ENCODE measurements at places on chromosomes 7 and 10.
A peak's percentile ranks its signal among the peaks of the same experiment; 100 is the strongest.

- no peak for DNase-seq
These were observed 11.2 kb downstream of the MUC17 start for GRCh38 chr7:101031082-101031481.

DNA sequence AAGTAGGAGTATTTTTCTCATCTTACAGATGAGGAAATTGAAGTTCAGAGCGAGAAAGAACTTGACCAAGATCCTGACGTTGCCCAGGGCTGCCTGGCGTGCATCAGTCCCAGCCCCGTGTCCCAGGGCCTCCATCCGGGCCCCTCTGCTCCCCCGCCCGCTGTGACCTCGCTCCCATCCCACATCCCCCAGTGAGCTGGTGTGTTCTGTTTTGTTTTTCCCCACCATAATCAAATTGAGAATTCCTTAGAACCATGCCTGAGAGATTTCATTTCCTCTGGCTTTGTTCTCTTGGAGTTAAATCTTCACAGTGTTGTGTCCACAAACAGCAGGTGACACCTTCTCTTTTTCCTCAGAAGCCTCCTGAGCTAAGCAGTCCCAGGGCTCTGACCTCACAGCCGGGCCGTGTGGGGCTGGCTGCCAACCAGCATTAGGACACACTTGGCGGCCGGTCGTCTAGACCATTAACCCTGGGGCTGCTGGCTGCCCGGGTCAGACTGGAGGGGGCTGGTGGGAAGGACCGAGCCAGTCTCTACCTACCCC is 44.3 kb downstream of the PFKP start:
- DNase-seq, result peak; percentile 33

GRCh38 chr7:49425277-49425818 is 348.1 kb upstream of the VWC2 start:
- no peak for DNase-seq

GRCh38 chr7:5215313-5215712 is 25.3 kb downstream of the WIPI2 start:
- DNase-seq, result no peak

DNA sequence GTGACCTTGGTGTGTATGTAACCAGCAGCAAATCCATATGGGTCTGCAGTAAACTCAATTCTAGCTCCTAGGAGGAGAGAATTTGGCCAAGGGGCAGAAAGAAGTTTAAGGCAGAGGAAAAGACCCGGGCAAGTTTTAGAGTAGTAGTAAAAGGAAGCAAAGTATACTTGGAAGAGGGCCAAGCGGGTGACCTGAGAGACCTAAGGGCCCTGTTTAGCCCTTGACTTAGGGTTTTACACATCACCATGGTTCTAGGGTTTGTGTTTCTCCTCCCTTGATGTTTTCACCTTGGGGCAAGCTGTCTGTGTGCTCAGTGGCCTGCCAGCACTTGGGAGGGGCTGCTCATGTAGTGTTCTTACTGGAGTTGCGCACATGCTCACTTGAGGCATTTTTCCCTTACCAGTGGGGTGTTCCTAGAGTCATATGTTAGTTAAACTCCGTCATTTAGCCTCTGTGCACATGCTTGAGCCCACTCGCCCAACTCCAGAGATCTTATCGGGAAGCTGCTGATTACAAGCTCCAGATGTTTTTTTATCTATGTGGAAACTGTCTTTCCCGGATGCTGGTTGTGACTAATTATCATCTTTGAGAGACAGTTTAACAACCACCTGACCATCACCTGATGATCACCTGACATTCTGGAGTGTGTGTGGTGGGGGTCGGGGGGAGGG is 137.6 kb upstream of the PRSS1 start:
- DNase-seq, result no peak

DNA sequence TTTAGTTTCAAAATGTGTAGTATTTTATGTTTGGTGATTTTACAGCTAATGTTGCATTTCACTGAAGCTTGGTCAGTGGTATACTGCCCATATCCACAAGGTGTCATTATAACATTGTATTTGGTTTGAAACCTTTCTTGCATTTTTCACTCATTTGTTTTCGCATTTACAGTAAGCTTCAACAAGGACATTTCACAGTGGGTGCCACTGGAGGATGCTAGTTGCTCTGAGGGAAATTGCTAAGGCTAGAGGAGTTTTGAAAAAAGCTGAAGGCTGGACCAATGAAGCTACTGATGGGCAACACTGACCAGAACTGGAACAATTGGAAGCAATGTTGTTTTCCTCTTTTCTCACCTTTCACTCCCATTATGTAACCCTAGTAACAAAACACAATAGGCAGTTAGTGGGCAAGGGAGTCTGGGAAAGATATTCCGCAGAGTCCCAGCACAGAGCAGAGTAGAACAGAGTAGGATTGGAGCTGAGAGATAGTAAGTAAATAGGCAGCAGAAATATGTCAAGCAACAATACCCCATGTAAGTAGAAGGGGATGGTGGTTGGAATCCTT is 23.6 kb upstream of the SRI start:
- DNase-seq, result peak; percentile 69

- DNase-seq, result no peak
These were observed 22.3 kb upstream of the CAMK1D start for GRCh38 chr10:12327074-12327473.

GRCh38 chr10:21329995-21330627 is 195.4 kb downstream of the SKIDA1 start:
- peak; percentile 90 for DNase-seq

- DNase-seq, result no peak
These were observed 280.5 kb downstream of the POM121L12 start for GRCh38 chr7:53315981-53316380.

DNA sequence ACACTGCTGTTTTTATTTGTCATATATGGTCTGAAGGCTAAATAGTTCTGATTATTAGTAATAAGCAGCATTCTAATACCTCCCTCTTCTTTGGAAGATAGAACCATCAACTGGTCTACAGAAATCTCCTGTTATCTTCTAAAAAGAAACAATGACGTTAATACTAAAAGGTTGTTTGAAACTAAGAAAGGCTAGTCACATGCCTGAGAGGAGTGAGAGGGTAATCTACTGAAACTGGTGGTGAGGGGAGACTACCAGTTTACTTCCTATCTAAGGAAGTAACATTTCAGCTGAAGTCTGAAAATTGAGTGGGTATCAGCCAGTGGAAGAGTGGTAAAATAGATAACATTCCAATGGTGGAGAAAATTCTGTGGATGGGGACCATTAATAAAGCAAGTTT is 48.4 kb downstream of the FGFBP3 start:
- DNase-seq, result no peak

DNA sequence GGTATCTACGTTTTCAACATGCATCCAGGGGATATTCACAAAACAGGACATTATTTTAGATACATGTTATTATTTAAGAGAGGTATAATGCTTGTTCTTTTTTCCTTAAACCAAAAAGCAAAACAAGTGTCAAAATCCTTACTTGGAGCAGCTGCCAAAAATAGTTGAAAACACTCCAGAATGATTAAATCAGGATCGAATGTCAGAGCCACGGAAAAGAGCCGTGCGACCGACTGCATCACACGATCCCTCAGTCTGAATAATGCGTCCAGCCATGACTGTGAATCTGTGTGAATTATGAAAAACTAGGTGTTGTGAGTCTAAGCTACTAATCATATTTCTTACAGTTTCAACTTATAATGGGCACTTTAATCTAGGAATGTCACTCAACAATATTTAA is 126.0 kb downstream of the PARD3 start:
- DNase-seq, result peak; percentile 81

- no peak for DNase-seq
These were observed 59.5 kb downstream of the ST8SIA6 start for GRCh38 chr10:17394854-17395253.

GRCh38 chr10:93837822-93838221 is 56.0 kb upstream of the SLC35G1 start:
- DNase-seq, result no peak

GRCh38 chr10:52346394-52347326 is 32.6 kb downstream of the DKK1 start:
- no peak for DNase-seq

- peak; percentile 62 for DNase-seq
These were observed 157.3 kb downstream of the CTTNBP2 start for GRCh38 chr7:117715784-117716445.

GRCh38 chr10:78594559-78595268 is 474.1 kb upstream of the ZMIZ1 start:
- no peak for DNase-seq

DNA sequence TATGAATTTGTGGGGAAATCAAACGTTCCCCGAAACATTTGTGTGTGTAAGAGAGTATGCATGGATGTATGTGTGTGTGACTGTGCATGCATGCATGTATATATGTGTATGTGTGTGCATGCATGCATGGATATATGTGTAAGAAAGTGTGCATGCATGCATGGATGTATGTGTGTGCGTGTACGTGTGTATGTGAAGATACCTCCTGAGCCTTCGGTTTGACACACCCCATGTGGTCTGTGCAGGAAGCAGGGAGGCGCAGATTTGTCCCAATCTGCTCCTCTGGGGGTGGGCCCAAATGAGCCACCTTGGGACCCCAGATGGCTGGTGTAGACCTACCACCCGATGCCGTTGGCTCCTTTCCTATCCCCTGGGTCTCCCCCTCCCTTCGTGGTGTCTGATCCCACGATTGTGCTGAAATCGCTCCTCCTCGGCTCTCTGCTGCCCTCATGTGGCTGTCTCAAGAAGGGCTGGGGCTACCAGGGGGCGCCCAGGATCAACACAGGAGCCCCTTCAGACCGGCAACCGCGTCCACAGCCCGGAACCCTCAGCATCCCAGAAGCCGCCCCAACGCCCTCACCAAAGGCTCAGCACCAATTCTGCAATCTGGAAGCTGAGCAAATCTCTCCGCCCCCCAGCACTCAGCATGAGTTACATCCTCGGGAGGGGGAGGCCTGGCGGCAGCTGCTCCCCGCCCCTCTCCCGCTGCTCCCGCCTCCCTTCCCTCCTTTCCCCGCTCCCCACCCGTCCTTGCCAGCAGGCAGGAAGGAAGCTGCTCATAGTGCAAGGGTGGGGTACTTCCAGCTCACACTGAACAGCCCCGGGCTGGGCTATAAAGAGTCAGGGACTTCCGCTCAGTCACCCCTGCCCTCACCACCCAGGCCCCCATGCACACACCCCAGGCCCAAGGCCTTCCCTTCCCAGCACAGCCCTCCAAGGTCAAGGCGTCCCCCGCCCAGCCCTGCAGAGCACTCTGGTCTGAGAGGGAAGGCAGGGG is 2.3 kb upstream of the NOS3 start:
- peak; percentile 53 for DNase-seq

DNA sequence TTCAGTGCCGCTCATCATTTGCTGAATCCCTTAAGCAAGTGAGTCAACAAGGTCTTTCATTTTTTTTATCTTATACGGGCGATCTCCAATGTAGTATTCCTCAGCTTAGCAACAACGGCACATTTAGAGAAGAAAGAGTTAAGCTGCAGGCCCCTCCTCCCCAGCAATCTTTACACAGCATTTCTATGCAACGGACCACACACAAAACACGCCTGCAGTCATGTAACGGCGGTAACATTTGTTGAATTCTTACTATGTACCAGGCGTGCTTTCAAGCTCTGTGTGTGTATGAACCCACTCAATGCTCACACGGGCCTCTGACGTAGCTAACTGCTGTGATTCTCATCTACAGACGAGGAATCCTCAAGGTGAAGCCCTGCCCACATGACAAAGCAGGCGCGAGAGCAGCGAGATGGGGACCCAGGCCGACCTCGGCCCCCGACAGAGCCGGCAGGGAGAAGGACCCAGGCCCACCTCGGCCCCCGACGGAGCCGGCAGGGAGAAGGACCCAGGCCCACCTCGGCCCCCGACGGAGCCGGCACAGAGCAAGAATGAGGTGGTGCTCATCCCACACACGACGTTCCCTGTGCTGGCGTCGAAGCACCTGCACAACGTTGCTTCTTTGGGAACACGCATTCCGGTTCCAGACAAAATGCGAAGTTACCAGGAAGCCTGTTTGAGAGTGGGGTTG is 240.7 kb downstream of the ZMYND11 start:
- no peak for DNase-seq

DNA sequence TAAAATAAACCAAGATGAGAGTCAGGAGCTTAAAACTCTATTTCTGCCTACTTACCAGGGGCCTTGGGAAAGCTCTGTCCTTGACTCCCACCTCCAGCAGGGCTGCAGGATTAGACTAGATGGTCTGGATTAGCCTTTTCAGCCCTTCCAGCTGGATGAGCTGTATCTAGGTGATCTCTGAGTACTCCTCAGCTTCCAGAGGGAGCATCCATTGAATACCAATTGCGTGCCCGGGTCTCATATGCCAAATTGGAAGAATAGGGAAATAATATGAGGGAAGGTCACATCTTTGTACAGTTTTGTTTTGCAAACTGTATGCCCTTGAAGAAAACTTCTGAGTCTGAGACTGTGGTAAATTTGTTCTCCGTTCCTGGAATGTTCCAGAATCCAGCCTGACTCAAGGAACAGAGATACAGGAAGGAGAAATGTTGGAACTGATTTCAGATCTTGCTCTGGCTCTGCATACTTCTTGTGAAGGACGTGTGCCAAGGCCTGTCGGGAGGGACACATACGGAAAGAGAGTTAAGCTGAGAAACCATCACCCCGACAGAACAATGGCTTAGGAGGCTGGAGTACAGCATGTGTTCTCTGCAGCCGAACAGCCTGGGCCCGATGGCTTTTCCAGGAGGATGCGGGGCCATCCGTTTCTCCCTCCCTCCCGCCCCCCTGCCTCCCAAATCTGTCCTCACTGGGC is 44.9 kb downstream of the MINDY4 start:
- peak; percentile 74 for DNase-seq

- peak; percentile 61 for DNase-seq
These were observed 25.5 kb downstream of the FGFBP3 start for GRCh38 chr10:91883549-91884444.

GRCh38 chr10:103859161-103860086 is 4.0 kb upstream of the SH3PXD2A start:
- DNase-seq, result peak; percentile 83

DNA sequence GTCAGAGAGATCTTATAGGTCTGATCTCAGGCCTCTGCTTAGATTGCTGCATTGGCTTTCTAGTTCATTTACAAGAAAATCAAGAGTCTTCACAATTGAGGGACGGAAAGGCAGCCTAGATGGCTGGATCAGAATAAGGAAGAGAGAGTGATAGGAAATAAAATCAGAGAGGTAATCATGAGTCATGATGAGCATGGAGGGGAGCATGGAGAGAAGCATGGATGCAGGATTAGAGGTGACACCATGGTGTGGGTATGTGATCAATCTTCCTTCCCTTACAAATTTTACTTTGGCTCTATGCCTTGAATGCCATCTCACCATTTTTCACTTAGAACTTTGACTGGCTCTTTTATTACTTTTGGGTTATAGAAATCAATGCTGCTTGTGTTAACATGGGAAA is 1.4 kb downstream of the BCCIP start:
- DNase-seq, result no peak

DNA sequence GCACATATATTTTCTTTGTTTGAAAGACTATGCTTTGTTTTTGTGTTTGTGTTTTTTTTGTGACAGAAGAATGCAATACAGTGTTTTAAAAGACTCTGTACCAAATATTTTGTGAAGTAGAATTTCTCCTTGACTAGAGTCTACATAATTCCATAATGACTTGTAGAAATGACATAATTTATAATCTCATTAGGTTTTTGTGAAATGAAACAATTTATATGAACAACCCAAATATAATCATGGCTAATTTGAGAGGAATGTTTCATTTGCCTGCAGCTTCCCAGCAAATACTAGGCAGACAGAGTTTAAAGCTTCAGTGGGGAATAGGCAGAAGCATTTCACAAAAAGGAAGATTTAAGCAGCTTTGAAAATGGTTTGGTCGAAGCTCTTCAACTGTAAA is 215.6 kb upstream of the LRRN3 start:
- DNase-seq, result no peak

- DNase-seq, result no peak
These were observed 44.4 kb downstream of the JAKMIP3 start for GRCh38 chr10:132110111-132110521.

- DNase-seq, result no peak
These were observed 78.5 kb upstream of the FRMD4A start for GRCh38 chr10:14409247-14409646.

GRCh38 chr7:153385502-153385901 is 626.0 kb downstream of the ACTR3B start:
- no peak for DNase-seq

All from cardiac fibroblast (primary cell).